ENCODE measurements at places on chromosomes 1 and 21. TPM values are rescaled to one million over a fixed set of nuclear protein-coding genes. Genes with fewer than 3 reads are reported as not detected.

GRCh38 chr1:66298464-66298863 lies 235.5 kb upstream of the SGIP1 start:
- no peak for DNase-seq

- peak; percentile 62 for DNase-seq
Measured at GRCh38 chr1:22861764-22862440, 110.8 kb downstream of the LACTBL1 start.

DNA sequence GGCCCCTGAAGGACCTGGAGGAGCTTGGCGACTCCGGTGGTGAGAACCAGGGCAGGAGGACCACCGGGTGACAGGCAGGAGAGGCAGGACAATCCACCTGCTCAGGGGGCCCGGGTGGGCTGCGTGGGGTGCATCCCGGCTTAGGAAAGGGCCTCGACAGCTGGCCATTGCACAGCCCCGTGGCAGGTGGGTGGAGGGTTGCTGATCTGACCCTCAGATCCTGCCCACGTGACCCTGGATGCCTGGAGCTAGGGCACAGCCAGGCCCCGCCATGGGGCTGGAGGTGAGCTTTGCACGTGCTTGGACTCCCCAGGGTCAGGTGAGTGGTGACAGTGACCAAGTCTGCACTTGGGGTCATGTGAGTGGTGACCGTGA lies 35.5 kb upstream of the SLC19A1 start:
- DNase-seq, result no peak

GRCh38 chr1:201305815-201306214 lies 22.5 kb downstream of the PKP1 start:
- no peak for DNase-seq

DNA sequence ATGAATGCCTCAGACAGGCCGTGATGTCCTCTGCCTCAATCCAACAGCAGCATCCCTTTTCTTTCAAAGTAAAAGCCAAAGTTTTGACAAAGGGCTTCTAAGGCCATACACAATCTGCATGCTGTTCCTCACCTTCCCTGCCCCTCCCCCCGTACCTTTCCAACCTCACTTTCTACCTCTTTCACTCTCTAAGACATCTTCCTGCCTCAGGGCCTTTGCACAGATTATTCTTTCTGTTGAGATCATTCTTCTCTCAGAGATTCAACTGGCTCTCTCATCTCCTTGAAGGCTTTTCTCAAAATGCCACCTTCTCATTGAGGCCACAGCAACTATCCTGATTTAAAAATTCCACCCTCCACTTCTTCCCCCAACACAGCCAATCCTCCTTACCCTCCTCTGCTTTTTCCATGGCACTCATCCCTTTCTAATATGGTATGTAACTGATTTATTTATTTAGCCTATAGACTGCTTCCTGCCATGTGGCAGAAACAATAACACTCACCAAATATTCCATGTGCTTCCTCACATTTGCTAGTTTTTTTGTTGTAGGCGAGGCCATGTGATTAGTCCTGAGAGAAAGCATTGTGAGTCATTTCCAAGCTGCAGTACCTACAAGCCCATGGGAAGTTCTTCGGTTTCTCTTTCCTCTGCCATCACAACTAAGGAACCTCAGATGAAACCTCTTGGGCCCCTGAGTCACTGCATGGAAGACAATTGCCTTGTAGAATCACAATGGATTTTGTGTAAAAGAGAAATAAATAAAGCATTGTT lies 58.7 kb upstream of the GADD45A start:
- DNase-seq, result no peak

DNA sequence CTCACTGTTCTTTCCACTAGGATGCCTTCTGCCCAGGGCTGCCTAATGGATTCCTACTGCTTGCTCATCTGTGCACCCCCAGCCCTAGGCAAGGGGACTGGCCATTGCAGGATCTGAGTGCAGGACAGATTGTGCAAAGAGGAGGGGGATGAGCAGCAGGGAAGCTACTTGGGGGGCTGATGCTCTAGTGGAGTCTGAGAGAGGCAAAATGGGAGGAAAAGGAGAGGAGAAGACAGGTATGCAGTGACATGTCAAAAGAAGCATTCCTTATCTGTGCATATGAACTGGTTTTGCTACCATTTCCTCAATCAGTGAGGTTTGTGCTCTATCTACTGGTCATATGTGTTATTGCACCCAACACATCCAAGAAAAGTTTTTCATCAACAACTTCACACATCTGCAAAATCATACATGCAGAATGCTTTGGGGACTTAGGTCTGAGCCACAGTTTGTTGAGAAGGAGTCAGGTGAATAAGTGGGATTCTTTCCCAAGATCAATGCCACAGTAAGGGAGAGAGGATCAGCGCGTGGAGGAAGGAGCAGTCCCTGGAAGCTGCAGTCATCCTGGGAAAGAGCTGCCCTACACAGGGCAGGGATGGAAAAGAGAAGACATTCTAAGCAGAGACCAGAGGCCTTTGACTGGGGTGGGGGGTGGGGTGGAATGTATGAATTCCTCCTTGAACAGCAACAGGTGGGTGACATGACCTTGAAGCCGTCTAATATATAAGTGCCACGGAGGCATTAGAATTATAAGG lies 14.4 kb downstream of the SLC5A9 start:
- no peak for DNase-seq

- DNase-seq, result no peak
Measured at GRCh38 chr1:204171751-204172178, 5.6 kb upstream of the REN start.

DNA sequence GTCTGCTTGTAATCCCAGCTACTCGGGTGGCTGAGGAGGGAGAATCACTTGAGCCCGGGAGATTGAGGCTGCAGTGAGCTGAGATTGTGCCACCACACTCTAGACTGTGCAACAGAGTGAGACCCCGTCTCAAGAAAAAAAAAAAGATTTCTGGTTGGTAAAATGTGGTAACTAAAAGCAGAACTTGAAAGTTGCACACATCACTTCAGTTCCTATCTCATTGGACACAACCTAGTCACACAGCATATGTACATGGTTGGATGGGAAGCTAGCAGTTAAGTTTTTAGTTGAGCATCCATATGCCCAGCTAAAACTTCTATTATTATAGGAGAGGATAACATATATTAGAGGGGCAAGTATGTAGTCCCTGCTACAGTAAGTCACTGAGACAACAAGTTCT lies 22.1 kb downstream of the BCAS2 start:
- no peak for DNase-seq

- no peak for DNase-seq
Measured at GRCh38 chr1:193785850-193786420, 599.5 kb upstream of the B3GALT2 start.

DNA sequence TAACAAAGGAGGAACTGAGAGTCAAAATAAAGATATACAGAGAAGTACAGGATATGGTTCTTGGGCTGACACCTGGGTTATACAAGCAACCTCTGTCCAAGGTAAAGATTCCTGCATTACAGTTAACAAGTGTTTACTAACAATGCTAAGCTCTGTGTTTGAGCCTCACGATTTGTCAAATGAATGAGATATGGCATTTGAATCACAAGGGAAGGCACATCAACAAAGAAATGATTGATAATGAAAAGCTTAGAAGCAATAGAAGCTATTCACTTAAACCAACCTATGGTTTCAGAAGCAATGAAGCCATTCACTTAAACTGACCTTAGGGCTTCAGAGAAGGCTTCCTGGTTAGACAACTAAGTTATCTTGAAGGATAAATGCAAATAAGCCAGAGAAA lies 199.5 kb downstream of the AGBL4 start:
- DNase-seq, result no peak

- DNase-seq, result no peak
Measured at GRCh38 chr1:34929497-34929852, at the start of gene DLGAP3. Gene DLGAP3 (minus strand): TSS chr1:34929650. CDS start chr1:34905383, 24,267 bp downstream.

DNA sequence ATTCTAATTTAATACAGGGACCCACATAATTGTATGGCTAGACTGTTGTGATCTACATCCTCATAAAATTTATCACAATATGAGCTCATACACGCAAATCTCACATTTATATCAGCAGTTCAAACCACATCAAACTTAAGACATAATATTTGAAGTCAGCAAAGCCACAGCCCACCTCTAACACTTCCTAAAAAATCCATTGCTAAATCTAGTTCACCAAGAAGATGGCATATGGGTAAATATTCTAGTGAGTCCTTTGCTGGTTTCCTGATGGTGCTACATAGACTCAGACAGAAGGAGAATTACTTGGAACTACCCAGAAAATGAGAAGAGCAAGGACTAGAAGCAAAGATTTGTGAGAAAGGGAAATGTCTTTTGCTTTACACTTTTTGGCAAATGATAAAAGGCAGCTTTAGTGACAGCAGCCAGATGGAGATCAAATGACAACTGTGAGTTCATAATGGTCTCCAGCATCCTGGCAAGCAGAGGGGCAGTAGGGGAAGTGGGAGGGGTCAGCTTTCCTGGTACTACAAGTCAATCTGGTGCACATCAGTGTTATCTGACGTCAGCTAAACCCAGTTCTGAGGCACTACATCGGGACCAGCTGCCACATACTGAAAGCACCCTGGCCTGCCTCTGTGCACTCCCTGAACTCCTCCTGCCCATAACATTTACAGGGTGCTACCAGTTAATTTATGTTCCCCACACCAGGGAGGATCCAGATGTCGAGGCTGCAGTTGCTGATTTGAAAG lies 10.6 kb upstream of the GADD45A start:
- no peak for DNase-seq

GRCh38 chr1:212915245-212916091 lies 34.9 kb upstream of the VASH2 start:
- DNase-seq, result peak; percentile 60

Gene SLC26A9
- total RNA-seq, result 0.43 TPM

Gene VASH2
- 30.9 TPM for total RNA-seq

Gene EVA1B
- 9.1 TPM for total RNA-seq

Gene KMO
- total RNA-seq, result 0.99 TPM

Gene KCNJ10
- 1.5 TPM for total RNA-seq

Gene NOS1AP
- total RNA-seq, result 4.1 TPM

Gene NAV1
- 56.8 TPM for total RNA-seq

Gene OR10Z1
- total RNA-seq, result not detected

Gene ATP1A2
- total RNA-seq, result 27.9 TPM

Gene PKP1
- 0.50 TPM for total RNA-seq

Gene SPRR5
- not detected for total RNA-seq
